ENCODE measurements at places on chromosomes 5 and 9.

DNA sequence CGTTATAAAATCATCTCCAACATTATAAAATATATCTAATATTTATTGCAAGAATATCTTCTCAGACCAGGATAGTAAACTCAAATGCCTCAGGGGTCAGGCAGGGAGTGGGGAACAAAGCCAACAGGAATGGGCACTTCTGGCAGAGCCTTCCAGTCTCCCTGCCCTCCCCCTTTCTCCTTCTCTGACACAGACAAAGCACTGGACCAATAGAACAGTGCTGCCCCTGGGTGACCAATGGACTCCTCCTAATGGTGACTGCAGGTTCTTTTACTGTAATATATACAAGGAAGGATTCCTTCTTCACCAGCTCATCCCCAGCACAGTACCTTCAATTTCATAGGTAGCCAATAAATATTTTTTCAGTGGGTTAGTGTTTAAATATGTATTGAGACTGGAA, 31.1 kb upstream of the MAMDC2 start:
- no peak for DNase-seq

DNA sequence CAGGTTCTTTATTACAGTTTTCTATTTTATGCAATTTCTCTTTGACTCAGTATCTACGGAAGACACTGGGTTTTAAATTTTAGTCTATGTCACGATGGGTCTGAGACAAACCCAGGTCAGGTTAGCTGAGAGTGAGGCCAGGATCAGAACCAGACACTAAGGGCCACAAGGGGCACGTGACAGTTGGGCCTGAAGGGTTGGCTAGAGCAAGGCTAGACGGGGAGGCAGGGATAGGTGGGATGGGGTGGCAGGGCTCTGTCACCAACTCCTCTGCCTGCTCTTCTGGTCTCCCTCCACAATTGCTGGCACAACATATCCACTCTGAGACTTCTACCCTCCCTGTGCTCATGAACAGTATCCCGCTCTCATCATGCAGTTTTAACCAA, 76.4 kb downstream of the MED27 start:
- DNase-seq = no peak

DNA sequence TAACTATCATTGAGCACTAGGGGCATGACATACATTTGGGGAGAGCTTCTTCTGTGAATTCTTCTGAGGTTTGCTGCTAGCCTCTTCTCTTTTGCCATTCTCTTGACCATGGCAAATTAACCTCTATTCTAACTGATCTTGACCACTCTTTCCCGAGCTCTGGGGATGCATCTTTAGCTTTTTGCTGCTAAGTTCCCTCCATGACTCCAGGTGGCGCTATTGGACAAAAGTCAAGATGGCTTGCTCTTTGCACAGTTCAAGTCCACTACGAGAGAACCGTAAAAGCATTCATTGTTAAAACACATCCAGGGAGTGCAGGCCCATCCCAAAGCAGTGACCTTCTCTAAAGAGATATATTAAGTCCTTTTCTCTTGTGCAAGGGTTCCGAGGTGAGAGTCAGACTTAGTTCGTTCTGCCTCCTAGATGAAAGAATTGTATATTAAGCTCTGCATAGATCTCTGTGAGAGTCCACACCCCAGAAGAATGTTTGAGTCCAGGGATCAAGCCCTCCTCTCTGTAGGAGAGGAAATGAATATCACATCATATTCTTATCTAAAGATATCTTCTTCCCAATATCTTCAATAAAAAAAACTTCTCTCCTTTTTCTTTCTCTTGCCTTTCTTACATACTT, 1152.9 kb upstream of the CDH6 start:
- peak; percentile 13 for DNase-seq

DNA sequence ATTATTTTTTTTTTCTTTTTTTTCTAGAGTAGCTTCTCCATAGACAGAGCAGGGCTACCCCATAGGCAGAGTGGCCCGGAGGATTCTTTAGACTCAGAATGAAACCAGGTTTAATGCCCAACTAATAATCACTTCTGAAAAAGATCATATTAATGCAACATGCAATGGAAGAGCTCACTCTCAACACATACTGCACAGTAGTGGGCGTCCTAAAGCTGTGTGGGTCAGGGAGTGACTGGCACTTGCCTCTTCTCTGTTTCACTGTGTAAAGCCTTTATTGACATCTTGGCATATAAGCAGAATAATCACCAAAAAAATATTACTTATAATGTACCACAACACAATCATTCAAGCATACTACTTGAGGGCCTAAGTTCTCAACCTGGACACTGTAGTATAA, 11.1 kb downstream of the PWWP2A start:
- no peak for DNase-seq

GRCh38 chr5:126692971-126693370, 84.0 kb upstream of the LMNB1 start:
- DNase-seq = no peak

DNA sequence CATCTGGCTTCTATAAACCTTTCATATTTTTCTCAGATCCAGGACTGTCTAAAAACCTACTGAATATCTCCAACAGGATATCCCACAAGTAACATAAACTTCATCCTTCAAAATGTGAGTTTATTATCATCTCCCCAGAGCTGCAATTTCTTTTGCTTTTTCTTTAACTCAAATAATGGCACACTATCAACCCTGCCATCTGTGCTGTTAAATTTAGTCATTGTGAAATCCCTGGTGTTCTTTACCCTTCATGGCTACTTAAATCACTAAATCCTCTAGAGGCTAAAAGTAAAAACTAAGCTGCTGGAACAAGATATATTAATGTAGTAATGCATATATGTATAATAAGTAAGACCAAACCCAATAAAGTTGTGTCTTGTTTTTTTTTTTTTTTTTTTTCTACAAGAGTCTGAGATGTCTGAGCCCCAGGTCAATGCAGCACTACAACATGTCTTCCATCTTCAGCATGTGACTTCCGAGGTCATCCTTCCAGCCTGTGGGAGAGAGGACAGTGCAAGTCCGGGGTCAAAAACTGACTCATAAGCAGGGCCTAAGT, 362.9 kb downstream of the ADGRV1 start:
- no peak for DNase-seq
